ENCODE measurements at places on chromosomes 1 and 21.

GRCh38 chr1:21262293-21263051 is 27.8 kb downstream of the ECE1 start:
- no peak for DNase-seq

GRCh38 chr21:29436143-29436542 is 137.4 kb downstream of the BACH1 start:
- no peak for DNase-seq

- DNase-seq: no peak
Observed at GRCh38 chr1:151984313-151984956, 9.2 kb downstream of the S100A10 start.

DNA sequence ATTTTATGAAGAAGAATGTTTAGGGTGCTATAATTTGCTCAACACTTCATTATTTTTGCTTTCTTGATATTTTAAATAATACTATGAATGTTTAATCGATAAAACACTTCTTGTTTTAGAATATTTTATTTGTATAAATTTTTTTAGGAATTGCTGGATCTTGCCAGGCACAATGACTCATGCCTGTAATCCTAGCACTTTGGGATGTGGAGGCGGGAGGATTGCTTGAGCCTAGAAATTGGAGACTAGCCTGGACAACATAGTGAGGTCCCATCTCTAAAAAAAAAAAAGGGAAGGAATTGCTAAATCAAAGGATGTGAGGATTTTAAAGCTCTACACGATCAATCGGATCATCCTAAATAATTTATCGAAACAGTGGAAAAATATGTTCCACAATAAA is 17.6 kb downstream of the RNF11 start:
- no peak for DNase-seq

DNA sequence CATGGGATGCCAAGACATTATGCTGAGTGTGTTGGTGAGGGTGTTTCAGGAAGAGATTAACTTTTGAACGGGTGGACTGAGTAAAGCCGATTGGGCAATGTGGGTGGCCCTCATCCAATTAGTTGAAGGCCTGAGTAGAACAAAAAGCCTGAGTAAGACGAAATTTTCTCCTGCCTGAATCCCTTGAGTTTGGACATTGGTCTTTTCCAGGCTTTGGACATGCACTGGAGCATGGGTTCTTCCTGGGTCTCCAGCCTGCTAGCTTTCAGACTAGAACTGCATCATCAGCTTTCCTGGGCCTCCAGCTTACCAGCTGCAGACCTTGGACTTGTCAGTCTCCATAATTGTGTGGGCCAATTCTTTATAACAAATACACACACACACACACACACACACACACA is 63.6 kb downstream of the NIBAN1 start:
- no peak for DNase-seq

DNA sequence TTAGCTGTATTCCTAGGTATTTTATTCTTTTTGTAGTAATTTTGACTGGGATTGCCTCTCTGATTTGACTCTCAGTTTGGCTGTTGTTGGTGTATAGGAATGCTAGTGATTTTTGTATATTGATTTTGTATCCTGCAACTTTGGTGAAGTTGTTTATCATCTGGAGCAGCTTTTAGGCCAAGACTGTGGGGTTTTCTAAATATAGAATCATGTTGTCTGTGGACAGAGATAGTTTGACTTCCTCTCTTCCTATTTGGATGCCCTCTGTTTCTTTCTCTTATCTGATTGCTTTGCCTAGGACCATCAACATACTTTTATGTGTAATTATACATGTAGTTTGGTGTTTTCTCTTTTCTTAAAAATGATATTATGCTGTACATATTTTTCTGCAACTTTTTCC is 27.2 kb downstream of the CD46 start:
- DNase-seq: no peak

- DNase-seq: no peak
Observed at GRCh38 chr1:119565131-119565772, 58.2 kb downstream of the HSD3B1 start.

DNA sequence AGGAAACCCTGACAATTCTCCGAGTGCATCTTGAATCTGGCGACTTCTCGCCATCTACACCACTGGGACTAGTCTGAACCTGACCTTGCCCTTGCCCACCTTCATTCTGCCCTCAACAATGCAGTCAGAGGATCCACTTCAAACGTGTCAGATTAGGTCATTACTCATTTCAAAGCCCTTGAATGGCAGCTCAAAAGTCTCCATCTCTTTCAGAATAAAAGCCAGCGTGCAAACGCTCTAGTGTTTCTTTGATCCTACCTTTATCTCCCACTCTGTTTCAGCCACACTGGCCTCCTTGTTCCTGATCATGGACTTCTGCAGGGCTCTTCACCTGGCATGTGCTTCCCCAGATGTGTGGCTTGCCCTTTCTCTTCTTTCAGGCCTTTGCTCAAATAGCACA is 31.3 kb downstream of the SLC30A1 start:
- no peak for DNase-seq

DNA sequence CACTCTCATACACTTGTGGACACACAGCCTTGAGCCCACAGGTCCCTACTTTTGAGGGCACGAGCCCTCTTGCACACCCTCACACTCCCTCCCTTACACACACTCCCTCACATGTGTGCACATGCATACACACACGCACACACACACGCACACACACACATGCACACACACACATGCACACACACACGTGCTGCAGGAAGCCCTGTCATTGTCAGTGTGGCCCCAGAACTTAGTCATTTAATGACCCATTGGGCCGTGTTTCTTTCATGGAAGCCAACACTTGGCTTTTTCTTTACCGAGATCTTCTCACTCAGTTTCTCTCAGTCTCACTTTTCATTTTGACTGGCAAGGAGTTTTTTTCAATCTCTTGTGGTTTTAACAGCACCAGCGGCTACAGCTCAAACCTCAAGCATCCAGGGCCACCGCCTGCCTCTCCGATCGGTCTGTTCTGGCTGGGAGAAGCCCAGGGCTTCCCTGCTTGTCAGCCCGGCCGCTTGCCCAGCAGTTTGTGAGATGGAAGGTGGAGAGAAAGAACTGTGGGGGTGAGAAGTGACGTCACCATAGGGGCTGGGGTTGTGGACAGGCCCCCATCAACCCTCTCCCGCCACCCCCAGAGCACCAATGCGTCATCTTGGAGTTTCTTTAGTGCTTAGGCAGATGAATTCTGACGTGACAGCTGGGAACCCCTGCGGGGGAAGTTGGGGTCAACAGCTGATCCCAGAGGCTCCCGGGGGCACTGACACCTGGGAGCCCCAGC is 15.8 kb upstream of the TNFRSF8 start:
- no peak for DNase-seq

GRCh38 chr1:20521960-20522861 is 14.3 kb upstream of the MUL1 start:
- DNase-seq: peak; percentile 52

DNA sequence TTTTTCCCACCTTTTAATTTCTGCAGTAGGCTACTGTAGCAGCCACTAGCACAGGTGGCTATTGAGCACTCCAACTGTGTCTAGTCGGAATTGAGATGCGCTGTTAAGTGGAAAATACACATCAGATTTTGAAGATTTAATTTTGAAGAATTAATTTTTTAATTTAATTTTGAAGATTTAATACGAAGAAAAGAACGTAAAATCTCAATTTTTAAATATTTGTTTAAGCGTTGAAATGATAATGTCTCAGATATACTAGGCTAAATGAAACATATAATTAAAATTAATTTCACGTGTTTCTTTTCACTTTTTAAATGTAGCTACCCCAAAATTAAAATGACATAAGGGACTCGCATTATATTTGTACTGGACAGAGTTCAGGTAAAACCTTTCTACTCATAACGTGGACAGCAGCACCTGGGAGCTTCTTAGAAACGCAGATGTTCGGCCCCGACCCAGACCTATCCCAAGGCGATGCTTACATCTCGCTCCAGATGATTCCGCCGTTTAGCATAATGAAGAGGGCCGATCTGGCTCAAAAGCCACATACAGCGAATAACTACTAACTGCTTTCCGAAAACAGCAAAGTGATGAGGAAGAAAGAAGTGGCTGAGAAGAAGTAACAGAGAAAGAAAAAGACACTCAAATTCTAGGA is 717 bp downstream of the CRYZL1 start:
- no peak for DNase-seq

DNA sequence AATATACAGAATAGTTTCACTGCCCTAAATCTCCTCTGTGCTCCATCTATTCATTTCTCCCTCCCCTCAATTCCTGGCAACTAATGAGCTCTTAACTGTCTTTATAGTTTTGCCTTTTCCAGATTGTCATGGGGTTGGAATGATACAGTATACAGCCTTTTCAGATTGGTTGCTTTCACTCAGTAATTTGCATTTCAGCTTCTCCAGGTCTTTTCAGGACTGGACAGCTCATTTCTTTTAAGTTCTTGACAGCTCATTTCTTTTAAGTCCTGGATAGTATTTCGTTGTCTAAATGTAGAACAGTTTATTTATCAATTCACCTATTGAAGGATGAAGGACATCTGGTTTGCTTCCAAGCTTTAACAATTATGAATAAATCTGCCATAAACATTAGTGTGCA is 22.6 kb downstream of the KRTAP21-3 start:
- no peak for DNase-seq

- no peak for DNase-seq
Observed at GRCh38 chr1:230548997-230549396, 93.3 kb upstream of the COG2 start.

- peak; percentile 29 for DNase-seq
Observed at GRCh38 chr1:151832318-151832980, 847 bp upstream of the RORC start.

DNA sequence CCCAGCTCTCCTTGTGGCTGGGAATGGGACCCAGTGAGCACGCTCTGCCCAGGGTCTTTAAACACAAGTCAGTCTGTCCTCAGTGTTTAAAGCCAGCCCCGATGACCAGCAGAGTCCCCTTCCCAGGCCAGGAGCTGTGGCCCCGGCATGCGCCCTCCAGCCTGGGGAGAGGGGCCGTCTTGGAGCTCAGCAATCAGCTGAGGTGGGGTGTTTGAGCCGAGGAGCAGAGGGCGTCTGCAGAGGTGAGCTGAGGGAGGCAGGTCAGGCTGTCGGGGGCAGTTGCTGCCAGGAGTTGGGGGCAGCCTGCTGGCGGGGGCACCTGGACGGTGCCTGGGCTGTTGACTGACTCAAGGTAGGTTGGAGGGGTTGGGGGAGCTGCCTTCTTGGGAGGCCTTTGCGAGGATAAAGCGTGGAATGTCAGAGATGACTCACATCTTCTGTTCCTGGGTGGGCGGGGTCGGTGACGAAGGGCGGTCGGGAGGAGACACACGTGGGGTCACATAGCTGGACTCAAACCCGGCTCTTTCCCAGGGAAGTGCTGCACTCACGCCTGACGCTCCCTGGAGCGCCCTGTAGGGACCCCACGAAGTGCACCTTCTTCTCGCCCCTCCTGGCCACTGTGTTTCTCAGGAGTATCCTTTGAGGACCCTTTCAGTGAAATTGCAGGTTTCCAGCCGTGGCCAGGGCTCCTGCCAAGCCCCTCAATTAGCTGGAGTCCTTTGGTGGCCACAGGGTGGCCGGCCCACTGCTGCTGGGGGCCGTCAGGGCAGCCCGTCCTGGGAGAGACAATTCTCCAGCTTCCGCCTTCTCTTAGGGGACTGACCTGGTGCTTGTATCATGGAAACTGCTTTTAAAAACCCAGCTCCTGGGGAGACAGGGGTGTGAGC is 86.2 kb downstream of the SIK1 start:
- no peak for DNase-seq

DNA sequence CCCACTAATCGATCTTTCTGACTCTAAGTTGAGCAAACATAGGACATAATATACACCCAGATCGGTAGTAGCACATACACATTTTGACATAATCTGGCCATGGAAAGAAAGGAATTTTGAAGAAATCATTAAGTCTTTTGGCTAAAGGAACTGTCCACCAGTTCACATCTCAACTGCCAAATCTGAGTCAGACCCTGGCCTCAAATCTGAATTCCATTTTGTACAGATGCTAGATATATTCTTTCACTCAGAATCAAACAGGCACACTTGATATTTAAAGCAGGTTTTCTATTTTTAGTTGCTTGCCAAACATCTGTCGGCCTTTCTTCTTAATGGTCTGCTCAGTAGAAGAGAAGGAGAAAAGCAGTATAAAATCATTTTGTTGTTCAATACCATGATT is 281.8 kb downstream of the BARHL2 start:
- no peak for DNase-seq

DNA sequence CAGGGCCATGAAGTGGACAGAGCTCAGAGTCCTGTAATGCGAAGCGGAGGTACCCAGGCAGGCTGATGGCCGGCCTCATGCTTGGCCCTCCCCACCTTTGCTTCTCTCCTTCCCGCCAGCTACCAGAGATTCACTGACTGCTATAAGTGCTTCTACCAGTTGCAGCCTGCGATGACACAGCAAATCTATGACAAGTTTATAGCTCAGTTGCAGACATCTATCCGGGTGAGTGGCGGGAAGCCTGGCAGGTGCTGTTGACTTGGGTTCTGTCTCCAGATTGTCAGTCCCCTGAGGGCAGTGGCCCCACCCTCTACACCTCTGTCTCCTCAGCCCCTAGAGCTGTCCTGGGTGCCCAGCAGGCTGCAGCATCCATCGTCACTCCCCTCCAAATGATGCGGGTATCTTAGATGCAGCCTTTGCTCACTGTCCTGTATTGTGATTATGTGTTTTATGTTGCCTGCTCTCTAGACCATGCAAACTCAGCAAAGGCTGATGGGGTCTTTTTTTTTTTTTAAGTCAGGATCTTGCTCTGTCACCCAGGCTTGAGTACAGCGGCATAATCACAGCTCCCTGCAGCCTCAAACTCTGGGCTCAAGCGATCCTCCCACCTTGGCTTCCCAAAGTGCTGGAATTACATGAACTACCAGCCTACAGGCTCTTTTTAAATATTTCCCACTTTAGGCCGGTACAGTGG is 9.6 kb upstream of the BGLAP start:
- no peak for DNase-seq

Measured in nucleus accumbens (tissue), 56 donors.